Stimulated activated CD8-positive, alpha-beta memory T cell treated with anti-CD3 and anti-CD28 coated beads, Interleukin-4, amount 100 ng/mL, for 1 hour (primary cell): ENCODE measurements at places on chromosomes 13 and 19.

GRCh38 chr19:6999933-7000332, 21.3 kb downstream of the MBD3L2B start:
- DNase-seq = no peak

- no peak for DNase-seq
Measured at GRCh38 chr13:96527497-96527896, 437.6 kb downstream of the HS6ST3 start.

DNA sequence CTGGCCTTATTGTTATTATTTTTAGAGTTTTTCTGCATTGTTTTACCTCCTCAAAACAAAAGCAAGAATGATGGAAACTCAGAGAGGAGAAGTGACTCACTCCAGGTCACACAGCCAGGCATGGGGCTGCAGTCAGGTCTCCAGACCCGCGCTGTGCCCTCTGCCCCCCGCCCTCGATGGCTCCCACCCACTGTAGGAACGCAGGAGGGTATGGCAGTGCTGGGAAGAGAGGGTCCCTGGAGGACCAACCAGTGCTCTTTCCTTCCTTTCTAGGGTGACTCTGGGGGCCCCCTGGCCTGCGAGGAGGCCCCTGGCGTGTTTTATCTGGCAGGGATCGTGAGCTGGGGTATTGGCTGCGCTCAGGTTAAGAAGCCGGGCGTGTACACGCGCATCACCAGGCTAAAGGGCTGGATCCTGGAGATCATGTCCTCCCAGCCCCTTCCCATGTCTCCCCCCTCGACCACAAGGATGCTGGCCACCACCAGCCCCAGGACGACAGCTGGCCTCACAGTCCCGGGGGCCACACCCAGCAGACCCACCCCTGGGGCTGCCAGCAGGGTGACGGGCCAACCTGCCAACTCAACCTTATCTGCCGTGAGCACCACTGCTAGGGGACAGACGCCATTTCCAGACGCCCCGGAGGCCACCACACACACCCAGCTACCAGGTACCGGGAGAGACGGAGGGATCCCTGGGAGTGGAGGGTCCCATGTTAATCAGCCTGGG, 5.6 kb downstream of the TIMM13 start:
- no peak for DNase-seq

GRCh38 chr19:17665058-17665457, 23.1 kb downstream of the UNC13A start:
- no peak for DNase-seq

GRCh38 chr13:105219651-105220050, 1315.8 kb downstream of the EFNB2 start:
- DNase-seq = no peak

DNA sequence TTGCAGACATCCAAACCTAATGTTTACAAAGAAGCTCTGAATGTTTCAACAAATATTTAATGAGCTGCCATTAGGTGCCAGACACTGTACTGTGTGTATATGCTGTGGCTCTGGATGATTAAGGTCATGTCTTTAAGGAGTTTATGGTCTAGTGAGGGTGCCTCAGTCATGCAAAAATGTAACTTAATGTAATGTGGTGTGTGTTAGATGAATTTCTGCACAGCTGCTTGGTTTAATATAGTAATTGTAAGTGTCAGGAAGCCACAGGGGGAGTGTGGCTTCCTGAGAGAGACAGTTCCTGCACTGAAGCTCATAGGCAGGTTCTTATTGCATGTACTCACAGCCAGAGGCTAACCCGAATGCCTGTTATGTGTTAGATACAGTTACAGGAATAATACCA, 43.3 kb downstream of the SPATA13 start:
- DNase-seq = no peak

GRCh38 chr19:35851213-35852028, 883 bp downstream of the NPHS1 start:
- DNase-seq = no peak

DNA sequence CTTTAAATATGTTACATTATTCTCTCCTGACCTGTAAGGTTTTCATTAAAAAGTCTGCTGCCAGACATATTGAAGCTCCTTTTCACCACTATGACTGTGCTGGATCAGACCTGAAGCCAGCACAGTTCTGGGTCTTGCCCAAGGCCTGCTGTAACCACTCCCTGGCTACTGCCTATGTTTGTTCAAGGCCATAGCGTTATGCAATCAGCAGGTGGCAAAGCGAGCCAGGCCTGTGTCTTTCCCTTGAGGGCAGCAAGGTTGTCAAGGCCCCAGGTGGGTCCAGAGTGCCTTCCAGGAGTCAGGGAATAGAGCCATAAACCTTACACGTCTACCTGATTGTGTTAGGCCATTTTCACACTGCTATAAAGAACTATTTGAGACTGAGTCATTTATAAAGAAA, 496.8 kb upstream of the PCDH9 start:
- no peak for DNase-seq

DNA sequence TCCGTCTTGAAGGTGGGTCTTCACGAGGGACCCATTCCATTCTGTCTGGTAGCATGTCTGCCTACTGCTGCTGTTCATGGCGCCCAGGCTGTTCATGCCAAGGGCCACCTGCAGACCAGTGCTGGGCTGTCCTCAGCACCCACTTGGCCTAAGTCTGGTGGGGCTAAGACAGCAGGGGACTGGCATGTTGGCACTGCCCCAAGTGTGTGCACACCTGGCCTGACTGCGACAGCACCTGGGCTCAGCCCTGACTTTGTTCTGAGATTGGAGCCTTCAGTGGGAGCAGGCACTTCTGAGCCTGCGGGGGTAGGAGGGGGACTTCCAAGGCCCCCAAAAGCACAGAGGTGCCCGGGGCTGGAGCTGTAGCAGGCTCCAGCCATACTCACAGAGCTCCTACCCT, 250.8 kb upstream of the EDNRB start:
- DNase-seq = no peak

DNA sequence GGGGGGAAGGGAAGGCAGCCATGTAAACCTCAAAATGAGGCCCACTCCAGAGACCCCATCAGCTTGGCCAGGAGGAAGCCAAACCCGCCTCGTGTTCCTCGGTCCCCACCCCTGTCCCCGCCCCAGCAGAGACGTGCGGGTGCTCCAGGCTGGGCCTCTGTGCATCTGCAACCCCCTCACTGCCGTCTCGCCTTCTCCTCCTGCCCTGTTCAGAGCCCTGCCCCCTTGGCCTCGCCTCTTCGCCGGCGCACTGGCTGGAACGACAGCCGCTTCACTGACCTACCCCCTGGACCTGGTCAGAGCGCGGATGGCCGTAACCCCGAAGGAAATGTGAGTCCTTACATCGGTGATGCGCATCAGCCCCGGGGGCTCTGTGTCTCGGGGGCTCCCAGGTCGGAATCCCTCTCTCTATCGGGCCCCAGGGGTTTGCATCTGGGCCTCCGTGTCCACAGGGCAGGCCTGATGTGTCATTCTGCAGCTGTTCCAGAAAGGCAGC, 32.2 kb downstream of the TMEM161A start:
- DNase-seq = no peak

- DNase-seq = no peak
Measured at GRCh38 chr19:41937525-41938468, 9.5 kb upstream of the ERFL start.

DNA sequence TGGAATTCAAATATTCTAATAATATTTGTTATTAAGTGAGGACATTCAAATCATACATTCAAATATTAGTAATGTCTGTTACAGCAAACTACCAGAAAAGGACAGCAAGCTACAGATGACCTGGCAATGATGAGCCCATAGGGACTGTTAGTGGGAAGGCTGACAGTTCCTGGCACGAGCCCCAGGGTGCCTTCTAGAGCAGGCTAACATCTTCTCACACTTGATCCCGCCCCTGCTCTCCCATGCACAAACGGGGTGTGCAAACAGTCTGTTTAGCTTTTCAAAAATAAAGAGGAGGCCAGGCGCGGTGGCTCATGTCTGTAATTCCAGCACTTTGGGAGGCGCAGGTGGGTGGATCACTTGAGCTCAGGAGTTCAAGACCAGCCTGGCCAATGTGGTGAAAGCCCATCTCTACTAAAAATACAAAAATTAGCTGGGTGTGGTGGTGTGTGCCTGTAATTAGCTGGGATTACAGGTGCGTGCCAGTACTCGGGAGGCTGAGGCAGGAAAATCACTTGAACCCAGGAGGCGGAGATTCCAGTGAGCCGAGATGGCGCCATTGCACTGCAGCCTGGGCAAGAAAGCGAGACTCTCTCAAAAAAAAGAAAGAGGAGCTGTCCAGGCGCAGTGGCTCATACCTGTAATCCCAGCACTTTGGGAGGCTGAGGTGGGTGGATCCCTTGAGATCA, 9.6 kb upstream of the GARRE1 start:
- DNase-seq = no peak

- DNase-seq = no peak
Measured at GRCh38 chr19:29379257-29380021, 146.4 kb upstream of the VSTM2B start.

- DNase-seq = no peak
Measured at GRCh38 chr19:6734096-6734696, 3.2 kb downstream of the GPR108 start.

DNA sequence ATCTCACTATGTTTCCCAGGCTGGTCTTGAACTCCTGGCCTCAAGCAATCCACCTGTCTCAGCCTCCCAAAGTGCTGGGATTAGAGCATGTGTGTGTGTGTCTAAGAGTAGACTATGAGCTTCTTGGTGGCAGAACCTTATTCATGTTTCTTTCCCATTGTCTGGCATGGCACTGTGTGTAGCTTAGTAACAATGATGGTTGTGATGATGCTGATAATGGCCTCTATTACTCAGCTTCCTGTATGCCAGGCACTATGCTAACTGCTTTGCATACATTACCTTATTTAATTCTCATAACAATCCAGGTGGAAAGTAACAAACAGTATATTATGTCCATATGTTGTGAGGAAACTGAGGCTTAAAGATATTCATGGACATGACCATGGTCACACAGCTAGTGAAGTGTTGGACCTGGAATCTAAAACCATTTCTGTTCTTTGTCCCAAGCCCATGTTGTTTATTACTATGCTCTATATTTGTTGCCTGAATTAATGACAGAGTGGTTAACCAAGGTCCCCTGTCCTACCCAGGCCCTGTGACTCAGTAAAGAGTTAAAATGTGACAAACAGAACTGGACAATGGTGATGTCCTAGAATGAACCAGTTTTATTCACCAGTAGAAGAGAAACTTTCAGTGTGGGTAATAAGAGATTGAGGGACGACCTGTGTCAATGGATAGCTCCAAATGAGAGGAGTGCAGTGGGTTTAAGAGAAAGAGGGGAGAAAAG, 109.6 kb downstream of the KLF5 start:
- DNase-seq = no peak
